Mesothelial cell of epicardium (in vitro differentiated cells): ENCODE measurements at places on chromosomes 11 and 22. TPM values are rescaled to one million over a fixed set of nuclear protein-coding genes. Genes with fewer than 3 reads are reported as not detected.

The TRIM77 gene
- not detected in 3 replicates for total RNA-seq

DNA sequence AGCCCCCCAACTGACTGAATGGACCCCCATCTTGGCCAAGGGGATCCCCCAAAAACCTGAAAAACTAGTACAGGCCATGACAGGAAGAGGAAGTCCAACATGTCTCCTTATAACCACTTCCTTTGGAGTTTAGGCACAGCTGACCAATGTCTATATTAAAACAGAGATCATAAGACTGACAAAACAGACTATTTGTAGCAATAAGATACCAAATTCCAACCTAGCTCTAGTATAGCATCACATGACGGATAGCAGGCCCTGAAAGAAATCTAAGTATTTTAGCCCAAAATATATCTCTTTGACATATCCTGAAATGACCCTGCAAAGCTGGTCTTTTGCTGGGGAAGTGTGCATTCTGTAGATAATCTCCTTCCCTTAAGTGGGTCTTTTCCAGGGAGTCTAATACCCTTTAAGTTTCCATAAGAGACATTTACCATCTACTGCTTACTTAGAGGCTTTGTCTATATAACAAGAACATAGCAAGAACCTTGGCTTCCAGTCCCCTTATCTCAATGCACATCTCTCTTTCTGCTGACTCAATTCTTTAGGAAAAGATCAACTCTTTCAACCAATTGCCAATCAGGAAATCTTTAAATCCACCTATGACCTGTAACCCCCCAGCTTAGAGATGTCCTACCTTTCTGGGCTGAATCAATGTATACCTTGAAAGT lies 34.9 kb upstream of the ACER3 start:
- DNase-seq = no peak

GRCh38 chr11:78227921-78228320 lies 39.2 kb downstream of the USP35 start:
- no peak for DNase-seq

DNA sequence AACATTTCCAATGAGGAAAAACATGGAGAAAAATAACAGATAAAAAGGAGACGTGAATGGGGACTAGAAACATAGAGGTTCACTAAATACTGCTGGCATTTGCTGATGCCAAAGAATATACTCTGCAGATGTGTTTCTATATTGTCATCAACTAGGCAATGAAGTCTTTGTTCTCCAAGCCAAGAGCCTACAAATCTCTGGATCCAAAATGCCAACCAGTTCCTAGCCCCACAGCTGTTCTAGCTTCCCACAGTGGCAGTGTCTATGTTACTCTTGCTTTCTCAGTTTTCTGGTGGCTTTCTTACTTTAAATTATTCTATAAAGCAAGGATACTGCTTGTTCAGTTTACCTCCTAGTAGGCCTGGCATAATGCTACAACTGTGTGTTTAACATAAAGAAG lies 977.9 kb upstream of the CCDC90B start:
- DNase-seq = no peak

- DNase-seq = peak; percentile 53
Measured at GRCh38 chr11:13210424-13210823, 67.2 kb upstream of the BMAL1 start.

- DNase-seq = no peak
Measured at GRCh38 chr11:82832983-82833382, 67.2 kb downstream of the PRCP start.

GRCh38 chr11:44542372-44542771 lies 23.1 kb upstream of the CD82 start:
- no peak for DNase-seq

DNA sequence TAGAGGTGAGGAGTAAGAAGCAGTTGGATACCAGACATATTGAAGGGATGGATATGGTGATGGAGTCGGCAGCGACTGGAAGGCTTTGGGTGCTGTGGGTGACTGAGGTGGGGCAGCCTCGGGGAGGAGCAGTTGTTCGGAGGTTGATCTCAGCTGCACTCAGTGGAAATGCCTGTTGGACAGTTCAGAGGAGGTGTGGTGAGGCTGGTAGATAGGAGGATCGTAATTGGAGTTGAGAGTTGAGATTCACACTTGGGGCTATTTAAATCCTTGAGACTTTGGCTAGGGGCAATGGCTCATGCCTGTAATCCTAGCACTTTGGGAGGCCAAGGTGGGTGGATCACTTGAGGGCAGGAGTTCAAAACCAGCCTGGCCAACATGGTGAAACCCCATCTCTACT lies 6.9 kb downstream of the OTUB1 start:
- DNase-seq = no peak

DNA sequence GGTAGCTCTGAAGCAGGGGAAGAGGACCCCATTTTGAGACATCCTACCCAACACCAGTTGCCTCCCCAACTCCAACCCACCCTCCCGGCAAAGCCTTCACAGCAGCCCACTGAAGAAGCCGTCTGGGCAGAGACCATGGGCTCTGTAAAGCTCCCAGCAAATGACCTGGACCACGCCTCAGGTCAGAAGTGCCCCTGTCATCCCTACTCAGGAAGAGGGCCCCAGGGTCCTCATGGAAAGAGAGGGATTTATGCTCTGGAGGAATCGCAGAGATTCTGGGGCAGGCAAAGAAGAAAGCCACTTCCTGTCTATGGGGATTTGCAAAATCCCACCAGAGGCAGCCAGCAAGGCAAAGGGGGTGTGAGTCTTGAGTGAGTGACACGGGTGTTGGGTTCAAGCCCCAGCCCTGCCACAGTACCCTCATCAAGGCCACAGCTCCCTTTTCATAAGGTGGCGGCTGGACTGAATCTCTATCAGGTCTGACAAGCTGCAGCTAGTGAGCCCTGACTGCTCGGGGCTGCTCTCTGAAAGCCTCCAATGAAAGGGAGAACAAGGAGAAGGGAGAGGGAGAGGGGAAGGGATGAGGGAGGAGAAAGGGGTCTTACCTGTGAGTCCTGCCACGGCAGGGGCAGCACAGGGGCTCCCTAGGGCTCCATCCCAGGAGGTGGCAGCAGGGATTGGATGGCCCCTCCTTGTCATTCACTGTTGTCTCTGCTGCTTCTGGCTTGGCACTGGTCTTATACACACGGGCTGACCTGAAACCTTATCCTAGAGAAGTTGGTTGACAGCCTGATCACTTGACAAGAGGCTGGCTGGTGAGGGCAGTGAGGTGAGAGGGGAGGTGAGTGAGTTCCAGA lies at the start of gene UCP3:
Gene UCP3, minus strand, starts transcription at position 713 of the 857 bp plus-strand sequence. CDS start 2,043 bp downstream, outside the sequence.
- DNase-seq = no peak

GRCh38 chr11:65338676-65339075 lies 5.0 kb downstream of the DPF2 start:
- no peak for DNase-seq
